Anterior cingulate cortex (tissue), 58 donors: ENCODE measurements at places on chromosomes 4 and X.

DNA sequence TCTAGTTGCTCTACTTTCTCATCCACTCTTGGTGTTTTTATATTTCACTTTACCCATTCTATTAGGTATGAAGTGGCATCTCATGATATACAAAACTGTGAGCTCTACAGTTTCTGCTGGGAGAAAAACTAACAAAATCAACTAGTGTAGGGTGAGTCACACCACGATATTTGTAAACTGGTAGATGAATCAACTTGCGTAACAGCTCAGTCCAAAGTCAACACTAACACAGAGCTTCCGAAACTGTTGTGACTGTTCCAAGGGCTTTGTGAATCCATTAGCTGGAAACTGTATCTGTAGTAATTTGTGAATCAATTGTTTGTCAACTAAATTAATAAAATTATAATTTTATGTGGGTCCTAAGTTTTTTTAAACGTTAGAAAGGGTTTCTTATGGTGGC is 119.8 kb upstream of the TSPAN5 start:
- no peak for DNase-seq

GRCh38 chr4:125650557-125650956 is 335.8 kb downstream of the FAT4 start:
- DNase-seq: no peak

GRCh38 chr4:143076723-143077122 is 108.0 kb upstream of the USP38 start:
- DNase-seq: no peak

DNA sequence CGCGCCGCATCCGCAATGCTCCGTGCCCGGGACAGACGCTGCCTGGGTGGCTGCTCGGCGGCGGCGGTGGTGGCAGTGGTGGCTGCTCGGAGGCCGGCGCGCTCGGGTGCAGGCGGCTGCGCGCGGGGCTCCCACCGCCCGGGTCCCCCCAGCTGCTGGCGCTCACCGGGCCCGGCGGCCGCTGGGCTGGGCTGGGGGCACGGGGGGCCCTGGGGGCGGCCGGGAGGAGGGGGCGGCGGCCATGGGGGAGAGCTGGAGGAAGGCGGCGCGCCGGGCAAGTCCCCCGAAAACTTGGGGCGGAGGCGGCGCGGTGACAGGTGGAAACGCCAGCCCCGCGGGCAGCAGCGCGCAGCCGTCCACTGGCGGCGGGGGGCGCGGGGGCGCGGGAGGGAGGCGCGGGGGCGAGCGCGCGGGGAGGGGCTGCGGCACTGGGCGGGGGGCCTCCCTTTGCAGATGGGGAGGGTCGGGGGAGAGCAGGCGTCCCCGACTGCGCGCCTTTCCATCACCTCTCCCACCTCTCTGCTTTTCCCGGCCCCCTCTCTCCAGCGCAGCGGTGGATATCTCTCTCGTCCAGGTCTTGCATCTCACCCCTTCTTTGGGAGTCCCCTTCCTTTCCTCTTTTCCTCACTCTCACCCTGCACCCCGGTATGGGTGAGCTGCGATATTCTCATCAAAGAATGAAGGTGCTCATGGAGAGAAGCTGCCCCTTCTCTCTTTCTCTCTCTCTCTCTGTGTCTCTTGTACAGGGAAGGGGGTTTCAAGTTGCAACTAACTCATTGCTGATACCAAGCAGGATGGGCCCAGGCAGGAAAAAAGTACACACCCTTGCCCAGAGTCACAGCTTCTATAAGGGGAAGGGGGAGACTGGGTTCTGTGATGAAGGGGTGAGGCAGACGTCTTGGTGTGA is 83.7 kb upstream of the DHRSX start:
- no peak for DNase-seq

DNA sequence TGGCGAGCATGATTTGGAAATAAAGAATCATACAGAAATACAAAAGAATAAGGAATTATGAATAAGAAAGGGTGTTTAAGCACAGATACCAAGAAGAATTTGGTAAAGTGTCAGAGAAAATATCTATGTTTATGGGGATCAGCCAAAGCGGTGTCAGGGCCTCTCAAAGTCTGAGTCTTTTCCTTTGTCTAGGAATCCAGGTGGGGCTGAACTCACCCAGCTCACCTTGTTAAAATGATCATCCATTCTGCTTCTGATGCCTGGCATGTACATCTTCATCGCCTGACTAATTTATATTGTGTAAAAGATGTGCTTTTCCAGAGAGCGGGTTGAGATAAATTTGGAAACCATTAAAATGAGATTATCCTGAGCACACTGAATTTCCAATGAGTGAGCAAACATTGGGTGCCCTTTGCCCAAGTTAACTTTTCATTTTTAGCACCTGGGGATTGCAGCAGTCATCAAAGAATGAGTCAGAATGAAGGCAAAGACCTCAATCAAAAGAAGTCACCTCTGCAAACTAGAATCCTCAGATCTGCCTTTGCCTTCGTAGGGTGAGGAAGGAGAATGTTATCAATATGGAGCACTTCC is 141.9 kb upstream of the ANXA3 start:
- DNase-seq: no peak

GRCh38 chr4:26590639-26591038 is 6.8 kb downstream of the TBC1D19 start:
- DNase-seq: no peak

DNA sequence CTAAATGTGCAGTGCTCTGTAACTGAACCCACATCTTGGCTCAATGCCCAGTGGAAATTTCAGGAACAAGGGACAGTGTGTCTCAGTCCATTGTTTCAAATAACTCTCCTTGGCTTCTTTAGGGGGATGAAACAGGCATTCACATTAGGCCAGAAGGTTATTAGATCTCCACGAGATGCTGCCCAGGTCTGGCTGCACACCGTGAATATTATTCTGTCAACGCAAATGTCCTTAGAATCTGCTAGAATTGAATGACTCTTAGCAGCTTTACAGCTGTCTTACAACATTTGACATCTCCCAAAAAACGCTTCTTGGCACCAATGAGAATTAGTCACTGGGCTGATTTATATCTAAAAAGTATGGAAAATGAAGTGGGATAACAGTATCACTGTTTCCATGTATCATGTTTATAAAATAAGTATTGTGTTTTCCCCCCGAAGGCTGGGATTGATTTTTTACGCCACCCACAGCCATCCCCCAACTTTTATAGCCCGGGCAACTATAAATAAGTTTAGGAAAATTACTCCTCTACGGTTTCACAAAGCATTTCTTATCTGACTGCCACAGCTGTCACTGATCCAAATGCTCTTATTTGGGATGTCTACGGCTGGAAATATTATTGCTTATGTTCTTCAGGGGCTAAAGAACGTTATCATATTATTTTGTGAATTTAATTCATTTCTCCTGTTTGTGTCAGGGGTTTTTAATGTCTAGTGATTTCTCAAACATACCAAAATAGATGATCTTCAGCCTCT is 559.7 kb upstream of the FAT1 start:
- DNase-seq: no peak

- no peak for DNase-seq
Measured at GRCh38 chr4:111666826-111667360, 478.4 kb upstream of the FAM241A start.

- DNase-seq: no peak
Measured at GRCh38 chr4:53908661-53909078, 155.7 kb downstream of the CHIC2 start.

DNA sequence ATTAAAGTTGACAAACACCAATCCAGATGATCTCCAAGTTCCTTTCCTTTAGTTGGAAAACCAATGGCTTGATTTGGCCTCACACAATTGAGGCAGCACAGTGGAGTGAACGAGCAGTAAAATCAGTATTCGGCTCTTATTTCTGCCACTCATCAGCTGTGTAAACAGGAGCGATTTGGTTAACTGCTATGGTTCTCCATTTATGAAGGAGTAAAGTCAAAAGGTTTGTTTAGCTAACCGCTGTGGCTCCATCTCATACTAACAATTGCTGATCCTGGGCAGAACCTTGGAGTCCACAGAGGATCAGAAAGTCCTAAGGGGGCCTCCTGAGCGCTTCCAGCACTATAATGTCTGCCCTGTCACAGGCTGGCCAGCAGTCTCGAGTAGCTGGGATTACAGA is 54.5 kb upstream of the EXOC1L start:
- DNase-seq: no peak
